ENCODE measurements at places on chromosomes 3 and 15. TPM values are rescaled to one million over a fixed set of nuclear protein-coding genes. Genes with fewer than 3 reads are reported as not detected.
A peak's percentile ranks its signal among the peaks of the same experiment; 100 is the strongest.

Gene LSAMP
- total RNA-seq, result 28.1 TPM

GRCh38 chr15:40847223-40847961, 3.5 kb downstream of the SPINT1 start:
- DNase-seq, result peak; percentile 93

GRCh38 chr3:108936924-108937689, 16.6 kb downstream of the GUCA1C start:
- no peak for DNase-seq

Gene CD80
- 9.4 TPM for total RNA-seq

GRCh38 chr3:152299249-152299976, 30.7 kb downstream of the MBNL1 start:
- DNase-seq, result peak; percentile 40
